ENCODE measurements at places on chromosomes 13 and 19.
A peak's percentile ranks its signal among the peaks of the same experiment; 100 is the strongest.

GRCh38 chr13:113404723-113405471 is 41.0 kb upstream of the GRTP1 start:
- DNase-seq, result no peak

DNA sequence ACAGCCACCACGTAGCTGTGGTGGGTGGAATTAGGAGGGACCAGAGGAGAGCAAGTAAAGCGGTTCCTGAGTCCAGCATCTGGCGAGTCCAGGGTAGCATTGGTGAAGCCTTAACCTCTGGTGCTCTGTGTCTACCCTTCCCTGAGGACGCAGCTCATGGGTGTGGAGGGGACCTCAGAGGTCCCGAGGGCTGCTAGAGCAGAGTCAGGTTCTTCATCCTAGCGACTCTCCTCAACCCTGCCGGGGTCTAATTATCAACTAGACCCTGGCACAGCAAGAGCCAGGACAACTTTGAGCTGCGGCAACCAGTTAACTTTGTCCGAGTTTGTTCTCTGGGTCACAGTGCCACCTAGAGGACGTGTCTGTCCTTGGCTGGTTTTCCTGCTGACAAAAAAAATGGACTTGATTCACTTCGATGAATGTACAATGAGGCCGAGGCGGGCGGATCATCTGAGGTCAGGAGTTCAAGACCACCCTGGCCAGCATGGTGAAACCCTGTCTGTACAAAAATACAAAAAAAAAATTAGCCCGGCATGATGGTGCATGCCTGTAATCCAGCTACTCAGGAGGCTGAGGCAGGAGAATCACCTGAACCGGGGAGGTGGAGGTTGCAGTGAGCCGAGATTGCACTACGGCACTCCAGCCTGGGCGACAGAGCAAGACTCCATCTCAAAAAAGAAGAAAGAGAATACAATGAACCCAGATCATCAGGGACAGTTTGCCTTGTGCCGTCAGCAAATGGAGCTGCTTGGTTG is 25.0 kb downstream of the TSSK6 start:
- peak; percentile 89 for DNase-seq

DNA sequence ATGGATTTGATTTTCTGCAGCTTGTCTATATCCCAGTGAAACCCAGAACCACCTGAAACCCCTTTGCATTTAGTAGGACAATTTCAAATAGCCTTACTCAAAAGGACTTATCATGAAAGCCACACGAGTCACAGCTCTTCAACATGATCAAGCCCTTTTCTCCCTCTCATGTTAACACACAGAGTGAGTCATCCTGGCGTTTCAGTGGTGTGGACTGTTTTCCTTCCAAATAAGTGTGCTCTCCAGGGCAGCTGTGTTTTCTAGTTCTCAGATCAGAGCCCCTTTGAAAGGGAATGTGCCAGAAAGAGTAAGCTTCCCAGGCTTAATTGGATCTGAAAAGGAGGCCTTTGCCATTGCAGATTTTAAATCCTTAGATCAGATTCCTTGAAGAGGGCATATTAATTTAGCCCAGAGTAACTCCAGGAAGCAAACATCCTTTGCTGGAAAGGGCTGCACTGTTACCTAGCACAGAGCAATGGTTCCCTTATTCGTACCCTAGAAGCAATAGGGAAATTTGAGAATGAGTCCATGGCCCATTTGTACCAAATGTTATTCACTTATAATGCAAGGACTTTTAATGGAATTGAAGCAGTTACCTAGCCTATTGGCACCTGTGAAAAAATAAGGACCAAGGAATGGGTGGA is 51.3 kb downstream of the ERICH6B start:
- peak; percentile 66 for DNase-seq

DNA sequence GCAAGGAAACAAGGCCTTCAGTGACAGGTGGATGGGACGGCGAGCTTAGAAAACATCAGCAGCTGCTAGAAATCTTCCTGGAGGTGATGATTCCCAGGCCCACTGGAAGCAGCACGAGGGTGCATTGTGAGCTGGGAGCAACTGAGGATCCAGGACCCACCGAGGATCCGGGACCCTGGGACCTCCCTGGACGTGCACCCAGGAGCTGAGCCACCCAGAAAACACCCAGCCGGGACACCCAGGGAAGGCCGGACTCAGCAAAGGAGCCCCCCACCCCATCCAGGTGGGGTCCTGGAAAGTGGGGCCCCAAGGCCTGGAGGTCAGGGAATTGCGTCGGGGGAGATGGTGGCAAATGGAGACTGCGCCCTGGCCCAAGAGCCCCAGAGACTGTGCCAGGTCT is 22.3 kb upstream of the SPACA7 start:
- DNase-seq, result no peak

DNA sequence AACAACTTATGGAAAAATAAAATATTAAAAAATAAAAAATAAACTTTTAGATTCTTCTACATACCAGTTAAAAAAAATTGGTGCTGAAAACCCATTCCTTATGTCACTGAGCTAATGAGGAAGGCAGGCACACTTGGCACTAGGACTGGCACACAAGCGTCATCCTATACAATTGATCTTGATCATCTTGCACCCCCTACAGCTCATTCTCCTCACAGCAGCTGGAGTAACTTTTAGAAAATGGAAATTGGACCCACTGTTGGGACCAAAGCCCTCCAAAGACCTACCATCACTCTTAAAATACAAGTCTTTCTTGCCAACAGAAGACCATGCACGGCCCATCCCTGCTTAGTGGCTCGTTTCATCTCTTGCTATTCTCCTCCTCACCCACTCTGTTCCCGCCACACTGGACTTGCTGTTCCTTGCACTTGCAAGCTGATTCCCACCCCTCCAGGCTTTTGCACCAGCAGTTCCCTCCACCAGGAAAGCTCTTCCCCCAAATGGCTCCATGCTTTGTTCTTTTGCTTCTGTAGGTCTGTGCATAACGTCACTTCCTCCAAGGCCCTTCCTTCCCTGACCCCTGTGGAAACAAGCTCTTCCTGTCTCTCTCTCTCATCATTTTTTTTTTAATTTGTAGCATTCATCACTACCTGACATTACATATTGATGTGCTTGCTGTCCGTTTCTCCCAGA is 11.6 kb downstream of the CTU1 start:
- DNase-seq, result no peak

GRCh38 chr13:114142640-114143490 is 10.4 kb upstream of the RASA3 start:
- DNase-seq, result no peak

DNA sequence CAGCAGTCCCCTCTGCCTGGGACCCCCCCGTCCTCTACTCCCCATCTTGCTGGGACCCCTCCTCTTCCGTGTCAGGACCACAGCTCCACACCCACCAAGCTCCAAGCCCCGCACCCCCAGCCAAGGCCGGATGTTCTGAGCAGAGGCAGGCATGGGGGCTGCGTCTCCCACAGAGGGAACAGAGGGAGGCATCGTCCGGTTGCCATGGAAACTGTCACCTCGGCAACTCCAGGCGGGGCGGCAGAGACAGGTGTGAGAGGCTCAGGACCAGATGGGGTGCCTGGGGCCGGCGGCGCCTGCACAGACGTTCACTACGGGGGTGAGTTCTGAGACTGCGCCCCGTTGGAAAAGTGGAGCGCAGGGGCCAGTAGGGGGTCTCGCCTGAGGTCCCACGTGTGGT is 5.4 kb downstream of the RNU6-9 start:
- no peak for DNase-seq

DNA sequence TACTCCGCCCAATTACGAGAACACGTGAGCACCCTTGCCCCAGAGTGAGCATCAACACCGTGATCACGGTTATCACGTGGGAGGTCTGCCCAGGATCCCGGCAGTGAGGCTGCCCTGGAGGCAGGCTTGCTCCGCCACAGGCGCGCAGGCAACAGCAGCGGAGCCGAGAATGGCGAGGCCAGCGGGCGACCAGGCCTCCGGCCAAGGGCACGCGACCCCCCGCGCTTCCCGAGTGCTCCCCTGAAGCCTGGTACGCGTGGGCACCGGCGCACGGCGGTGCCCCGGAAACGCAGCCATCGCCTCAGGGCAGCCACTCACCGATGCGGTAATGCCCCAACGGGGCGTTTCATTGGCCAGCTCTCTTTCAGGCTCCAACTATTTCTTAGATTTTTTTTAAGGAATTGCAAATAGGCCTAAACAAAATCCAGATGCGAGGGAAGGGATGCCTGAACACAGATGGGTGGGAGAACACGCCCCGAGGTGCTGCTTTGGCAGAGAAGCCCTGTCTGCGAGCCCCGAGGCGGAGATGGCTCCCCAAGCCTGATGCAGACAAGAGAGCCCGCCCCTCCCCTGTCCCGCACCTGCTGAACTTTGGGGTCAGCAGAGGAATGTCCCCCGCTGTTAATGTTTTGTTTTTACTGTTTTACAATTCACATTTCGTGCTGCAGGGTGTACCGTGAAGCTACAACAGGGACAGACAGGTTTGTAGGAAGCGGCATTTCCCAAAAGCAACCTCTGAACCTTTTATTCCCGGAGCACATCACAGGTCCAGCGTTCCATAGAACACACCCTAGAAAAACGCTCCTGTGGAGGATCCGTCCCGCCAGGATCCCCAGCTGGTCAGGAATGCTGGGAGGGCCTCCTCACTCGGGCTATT is 132.7 kb downstream of the ZDHHC20 start:
- peak; percentile 48 for DNase-seq

DNA sequence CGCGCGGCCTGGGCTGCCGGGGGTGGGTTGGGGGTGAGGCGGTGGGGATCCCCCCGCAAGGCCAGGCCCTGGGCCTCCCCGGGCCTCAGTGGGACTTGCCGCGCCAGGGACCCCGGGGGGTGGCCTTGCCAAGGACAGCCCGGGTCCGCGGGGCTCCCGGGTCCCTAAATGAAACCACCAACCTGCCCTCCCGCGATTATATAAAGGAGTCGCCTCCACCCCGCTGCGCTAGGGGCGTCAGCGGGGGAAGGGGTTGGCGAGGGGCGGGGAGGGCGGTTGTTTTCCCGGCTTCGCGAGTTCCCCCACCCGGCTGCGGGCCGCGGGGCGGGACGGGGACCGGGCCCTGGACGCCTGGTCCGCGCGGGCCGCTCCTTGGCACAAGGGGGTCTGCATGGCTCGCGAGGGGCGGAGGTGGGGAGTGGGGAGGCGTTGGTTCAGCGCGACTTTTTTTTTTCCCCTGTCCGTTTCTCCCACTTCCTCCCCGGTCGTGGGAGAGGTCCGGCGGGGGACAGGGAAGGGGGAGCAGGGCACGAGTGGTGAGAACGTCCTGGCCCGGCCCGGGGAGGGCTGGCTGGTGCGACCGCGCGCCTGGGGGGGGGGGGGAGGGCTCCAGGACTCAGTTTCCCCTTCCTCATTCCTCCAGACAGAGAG is 822 bp upstream of the ZBTB7A start:
- no peak for DNase-seq

GRCh38 chr13:42331009-42331408 is 59.1 kb downstream of the AKAP11 start:
- peak; percentile 53 for DNase-seq

GRCh38 chr13:60146471-60146870 is 17.3 kb downstream of the DIAPH3 start:
- DNase-seq, result peak; percentile 70

GRCh38 chr19:55418185-55418584 is 10.6 kb upstream of the UBE2S start:
- DNase-seq, result peak; percentile 89

- no peak for DNase-seq
Observed at GRCh38 chr19:18160493-18160970, 7.6 kb downstream of the PIK3R2 start.

DNA sequence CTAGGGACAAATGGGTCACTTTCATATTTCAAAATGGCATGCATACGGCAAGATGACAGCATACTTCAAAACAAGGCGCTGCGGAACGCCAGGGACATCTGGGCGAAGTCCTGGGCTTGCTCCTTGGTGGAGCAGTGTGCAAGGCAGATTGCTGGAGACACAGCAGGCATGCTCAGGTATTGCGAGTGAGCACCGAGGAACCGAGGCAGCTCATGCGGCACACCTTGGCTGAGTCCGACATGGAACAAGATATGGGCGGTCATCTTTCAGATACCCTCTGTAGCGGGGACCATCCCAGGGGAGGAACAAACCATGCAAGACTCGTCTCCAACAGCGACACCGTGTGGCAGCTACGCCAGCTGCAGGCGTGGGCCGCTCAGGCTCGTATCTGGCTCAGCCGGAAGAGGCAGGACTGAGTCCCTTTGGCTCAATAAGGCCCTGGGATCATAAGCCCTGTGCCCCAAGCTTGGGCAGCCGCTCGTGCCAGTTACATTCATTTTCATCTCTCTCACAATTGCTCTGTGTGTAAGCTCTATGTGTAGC is 112.4 kb downstream of the NUFIP1 start:
- peak; percentile 23 for DNase-seq

GRCh38 chr13:30932481-30933353 is at the start of gene TEX26:
TEX26 (plus strand) TSS chr13:30932656; CDS start chr13:30932716, 60 bp downstream.
- DNase-seq, result peak; percentile 41

DNA sequence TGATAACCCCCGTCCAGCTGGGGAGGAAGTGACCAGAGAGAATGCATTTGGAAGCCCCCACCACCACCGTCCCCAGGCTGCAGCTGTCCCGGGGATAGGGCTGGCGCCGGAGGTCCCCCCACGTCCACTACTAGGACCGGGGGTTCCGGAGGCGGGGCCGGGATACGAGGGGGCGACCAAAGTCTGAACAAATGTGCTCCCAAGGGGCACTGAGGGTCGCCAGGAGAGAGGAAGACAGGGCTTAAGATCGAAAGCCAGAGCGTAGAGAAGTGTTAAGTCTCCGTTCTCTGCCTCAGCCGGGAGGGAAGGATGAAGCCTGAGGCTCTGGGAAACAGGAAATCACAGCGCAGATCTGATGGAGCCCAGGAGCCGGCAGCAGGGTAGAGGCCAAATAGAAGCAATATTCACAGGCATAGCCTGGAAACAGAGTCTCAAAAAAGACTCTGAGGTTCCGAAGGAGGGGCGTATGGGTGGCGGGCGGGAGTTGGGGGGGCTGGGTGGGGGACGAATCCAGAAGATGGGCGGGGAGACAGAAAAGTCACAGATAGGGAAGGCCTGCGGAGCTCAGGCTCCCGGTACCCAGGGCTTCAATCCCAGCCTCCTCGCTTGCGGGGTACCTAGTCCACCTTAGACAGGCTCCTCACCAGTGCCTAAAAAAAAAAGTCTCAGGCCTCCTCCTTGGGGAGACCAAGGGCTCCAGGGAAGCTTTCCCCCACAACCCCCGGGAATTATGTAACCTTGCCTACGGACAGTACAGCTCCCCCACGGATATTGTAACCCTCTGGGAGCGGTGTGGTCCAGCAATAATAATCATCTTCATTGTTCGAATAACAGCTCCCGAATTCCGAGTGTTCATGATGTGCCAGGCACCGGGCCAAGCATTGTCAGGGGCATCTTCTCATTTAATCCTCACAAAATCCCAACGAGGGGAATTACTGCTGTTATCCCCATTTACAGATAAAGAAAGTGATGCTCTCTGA is 1.1 kb upstream of the ERF start:
- peak; percentile 71 for DNase-seq

DNA sequence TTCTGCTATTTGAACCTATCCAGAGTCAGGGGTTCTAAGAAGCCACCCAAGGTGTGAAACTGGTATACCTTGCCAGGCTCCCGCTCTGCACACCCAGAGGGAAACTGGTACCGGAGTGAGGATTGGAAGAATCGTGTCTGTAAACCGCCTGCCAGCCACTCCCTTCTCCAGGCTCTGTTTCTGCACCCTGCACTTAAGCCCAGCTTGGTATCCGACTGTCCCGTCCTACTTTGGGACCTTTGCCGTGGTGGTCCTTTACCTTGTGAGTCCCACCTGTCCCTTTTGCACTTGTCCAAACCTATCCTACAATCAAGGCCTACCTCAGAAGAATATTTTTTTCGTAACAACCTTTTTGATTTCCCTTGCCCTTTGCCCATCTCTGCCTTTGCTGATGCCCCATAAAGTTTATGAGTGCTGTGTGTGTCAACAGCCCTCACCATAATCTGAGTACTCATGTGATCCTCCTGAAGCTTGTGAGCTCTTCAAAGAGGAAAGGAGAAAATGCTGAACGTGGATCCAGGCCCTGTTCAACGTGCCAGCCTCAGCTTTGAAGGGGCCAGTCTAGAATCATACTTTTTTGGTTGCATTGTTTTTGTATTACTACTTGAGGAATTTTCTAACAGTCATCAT is 44.7 kb downstream of the GARRE1 start:
- no peak for DNase-seq
